ELR (cell line): ENCODE measurements at places on chromosomes 12 and 14.

DNA sequence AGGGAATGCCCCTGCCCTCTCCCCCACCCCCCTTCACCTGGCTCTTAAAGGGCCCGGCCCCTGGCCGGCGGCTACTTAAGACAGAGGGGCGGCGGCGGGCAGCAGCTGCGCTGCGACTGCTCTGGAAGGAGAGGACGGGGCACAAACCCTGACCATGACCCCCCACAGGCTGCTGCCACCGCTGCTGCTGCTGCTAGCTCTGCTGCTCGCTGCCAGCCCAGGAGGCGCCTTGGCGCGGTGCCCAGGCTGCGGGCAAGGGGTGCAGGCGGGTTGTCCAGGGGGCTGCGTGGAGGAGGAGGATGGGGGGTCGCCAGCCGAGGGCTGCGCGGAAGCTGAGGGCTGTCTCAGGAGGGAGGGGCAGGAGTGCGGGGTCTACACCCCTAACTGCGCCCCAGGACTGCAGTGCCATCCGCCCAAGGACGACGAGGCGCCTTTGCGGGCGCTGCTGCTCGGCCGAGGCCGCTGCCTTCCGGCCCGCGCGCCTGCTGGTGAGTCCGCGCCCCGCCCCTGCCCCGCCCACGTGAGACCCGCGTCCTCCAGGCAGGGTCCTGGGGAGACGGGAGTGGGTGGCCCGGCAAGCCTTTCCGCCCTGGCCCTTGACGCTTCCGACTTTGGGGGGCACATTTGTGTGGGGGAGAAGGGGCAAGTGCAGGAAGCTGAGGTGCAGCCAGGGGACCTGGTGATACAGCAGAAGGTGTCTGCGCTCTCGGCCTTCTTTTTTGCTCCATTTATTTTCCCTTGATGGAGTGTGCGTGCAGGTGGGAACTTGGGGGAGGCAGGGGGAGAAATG lies at the start of gene IGFBP6:
Gene IGFBP6, plus strand, starts transcription at position 104 of the 790 bp plus-strand sequence. Its CDS starts 51 bp downstream, at position 155.
- DNase-seq, result peak; percentile 79

DNA sequence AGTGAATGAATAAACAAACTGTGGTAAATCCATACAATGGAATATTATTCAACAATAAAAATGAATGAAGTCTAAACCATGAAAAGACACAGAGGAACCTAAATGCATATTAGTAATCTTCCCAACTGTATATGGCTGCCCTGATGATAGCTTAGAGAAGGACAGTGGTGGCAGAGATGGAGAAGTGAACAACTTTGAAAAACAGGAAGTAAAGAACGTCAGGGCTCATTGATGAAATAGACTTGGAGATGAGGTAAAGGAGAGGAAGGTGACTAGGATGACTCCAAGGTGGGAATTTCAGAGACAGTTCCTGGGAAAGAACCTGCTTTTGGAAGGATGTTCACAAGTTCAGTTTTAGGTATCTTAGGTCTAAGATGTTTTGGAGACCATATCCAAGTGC lies 36.3 kb upstream of the NT5DC3 start:
- DNase-seq, result no peak

DNA sequence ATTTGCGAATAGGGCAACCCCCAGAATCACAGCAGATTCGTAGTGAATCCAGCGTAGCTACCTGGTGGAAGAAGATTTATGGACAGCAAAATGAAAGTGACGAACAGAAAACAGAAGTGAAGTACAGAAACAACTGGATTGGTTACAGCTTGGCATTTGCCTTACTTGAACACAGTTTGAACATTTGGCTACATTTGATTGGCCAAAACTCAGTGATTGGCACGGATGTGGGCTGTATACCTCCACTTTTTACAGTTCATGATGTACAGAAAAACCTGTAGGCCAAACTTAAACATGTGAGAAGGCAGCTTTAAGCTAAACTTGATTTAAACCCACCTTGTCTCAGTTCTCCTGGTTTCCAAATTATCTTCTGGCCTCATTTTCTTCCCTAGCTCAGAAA lies 49.9 kb upstream of the AMN1 start:
- no peak for DNase-seq

GRCh38 chr12:109777544-109777943 lies 55.7 kb downstream of the TRPV4 start:
- peak; percentile 55 for DNase-seq

- DNase-seq, result no peak
Measured at GRCh38 chr12:53777936-53778644, 26.3 kb upstream of the CISTR start.

DNA sequence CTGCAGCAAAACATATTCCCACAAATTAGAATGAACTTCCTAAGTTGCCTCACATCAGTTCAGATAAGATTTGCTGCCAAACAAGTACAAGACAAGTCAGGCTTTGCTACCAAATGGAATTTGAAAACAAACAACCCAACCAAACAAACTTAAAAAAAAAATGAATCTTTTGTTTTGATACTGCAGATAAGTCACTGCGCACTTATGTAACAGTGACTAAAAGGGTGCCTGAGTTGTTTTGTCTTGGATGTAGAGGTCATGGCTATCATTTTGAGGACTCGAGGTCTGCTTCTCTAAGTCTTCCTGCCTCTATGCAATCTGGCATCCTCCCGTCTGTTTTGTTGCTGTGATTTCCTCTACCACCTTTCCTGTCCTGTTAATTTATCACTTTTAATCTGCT lies 11.1 kb upstream of the EPS8 start:
- DNase-seq, result no peak

- DNase-seq, result peak; percentile 12
Measured at GRCh38 chr12:79927772-79928474, 7.0 kb downstream of the PPP1R12A start.

DNA sequence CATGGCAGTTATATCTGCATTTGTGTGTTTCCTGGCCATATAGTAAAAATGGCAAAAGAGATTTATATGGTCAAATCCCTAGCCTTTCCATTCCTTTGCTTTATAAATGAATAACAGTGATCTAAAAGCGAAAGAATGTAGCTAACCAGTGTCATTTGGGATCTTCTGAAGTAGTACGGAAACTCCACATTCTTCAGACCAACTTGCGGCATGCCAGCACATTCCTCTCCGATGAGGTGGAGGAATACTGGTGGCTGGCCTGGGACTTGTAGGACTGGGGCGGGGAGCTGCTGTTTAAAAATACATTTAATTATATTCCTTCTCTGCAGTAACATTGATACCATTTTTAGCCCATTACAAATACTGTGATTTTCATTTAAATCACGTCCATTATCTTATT lies 85.3 kb downstream of the SAMD4A start:
- DNase-seq, result peak; percentile 100

DNA sequence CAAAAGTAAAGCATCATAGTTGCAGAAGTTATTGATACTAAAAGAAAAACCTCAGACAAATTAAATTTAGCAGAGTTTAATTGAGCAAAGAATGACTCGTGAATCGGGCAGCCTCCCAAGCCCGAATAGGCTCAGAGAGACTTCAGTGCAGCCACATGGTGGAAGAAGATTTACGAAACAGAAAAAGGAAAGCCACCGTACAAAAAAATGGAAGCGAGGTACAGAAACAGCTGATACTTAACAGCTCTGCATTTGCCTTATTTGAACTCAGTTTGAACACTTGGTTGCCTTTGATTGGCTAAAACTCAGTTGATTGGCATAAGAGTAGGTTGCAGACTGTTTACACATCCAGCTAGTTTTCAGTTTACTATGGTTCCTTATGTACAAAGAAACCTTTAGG lies 12.9 kb downstream of the TTC9 start:
- no peak for DNase-seq

- peak; percentile 65 for DNase-seq
Measured at GRCh38 chr12:69254046-69254445, 14.7 kb downstream of the CPSF6 start.

GRCh38 chr14:30450631-30451545 lies 108.1 kb upstream of the G2E3 start:
- no peak for DNase-seq

DNA sequence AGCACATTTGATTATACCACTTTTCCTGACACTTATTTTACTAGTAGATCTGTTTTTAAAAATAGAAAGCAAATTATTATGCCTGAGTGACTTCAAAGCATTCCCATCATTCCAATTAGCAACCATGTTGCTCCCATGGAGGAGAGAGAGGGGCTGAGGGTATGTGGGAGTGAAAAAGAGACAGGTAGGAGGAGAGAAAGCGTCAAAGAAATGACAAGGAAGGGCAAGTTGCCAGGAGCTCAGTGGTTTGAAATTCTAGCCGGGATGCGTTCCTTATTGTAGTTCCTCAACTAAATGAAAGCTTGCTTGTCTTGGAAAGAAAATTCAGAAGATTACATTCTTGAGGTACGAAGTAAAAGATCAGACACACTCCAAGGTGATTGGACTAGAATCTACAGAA lies 92.4 kb upstream of the PKP2 start:
- DNase-seq, result no peak

- no peak for DNase-seq
Measured at GRCh38 chr12:111261911-111262676, 106.8 kb downstream of the PHETA1 start.

GRCh38 chr12:25264862-25265261 lies 14.1 kb upstream of the KRAS start:
- no peak for DNase-seq

GRCh38 chr12:123602651-123603195 lies 824 bp downstream of the DDX55 start:
- DNase-seq, result peak; percentile 19

DNA sequence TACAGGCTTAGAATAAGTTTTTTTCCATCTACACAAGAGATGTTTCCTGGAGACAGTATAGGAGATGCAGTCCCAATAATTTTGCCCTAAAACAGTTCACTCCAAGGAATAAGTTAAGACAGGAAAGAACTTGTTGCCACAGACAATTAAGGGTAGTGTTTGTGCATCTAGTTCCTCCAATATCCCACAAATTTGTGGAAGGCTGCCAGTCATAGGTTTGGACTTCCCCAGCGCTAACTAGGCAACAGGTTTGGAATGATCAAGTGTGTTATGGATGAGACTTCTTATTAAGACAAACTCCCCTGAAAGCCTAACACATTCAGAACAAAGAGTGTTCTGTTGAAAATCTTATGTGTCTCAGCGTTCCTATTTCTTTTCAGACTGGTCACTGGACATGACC lies 611.0 kb downstream of the CCER1 start:
- no peak for DNase-seq

DNA sequence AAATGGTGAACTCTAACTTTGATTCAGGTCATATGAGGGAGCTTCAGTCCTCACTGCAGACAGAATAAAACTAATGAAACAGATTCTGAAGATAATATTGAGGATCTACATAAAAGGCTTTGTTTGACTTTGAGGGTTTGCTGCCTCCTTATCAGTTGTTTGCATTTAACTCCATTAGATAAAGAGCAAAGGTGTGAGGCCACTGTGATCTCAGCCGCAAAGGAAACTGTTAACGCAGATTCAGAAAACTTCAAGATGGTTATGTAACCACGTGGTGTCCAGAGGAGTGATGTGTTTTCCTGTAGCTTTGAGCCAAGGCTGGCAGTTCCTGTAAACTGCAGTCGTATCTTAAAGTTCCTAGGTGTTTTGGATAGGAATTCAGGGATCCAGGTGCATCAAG lies 67.8 kb downstream of the METTL25 start:
- no peak for DNase-seq

- DNase-seq, result peak; percentile 59
Measured at GRCh38 chr12:65962921-65963861, 138.9 kb downstream of the HMGA2 start.

GRCh38 chr12:27733052-27733656 lies 22.5 kb downstream of the MRPS35 start:
- DNase-seq, result peak; percentile 60

DNA sequence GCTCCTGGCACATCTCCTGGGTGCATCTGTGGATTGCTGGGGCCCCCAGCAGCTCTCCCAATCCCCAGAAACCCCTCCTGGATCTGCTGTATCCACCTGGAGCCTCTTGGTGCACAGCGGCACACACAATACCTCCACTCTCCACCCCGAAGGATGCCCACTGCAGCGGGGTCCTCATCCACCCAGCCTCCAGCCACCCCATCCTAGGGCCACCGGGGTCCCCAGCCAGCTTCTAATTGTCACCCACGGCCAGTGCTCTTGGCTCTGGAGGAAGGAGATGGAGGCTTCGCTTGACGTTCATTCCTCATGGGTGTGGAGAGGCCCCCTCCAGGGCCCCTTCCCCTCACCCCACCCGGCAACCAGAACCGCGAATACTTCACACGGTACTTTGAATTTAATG lies 31.6 kb upstream of the TMEM179 start:
- DNase-seq, result no peak

- peak; percentile 32 for DNase-seq
Measured at GRCh38 chr12:12977231-12977630, 22.8 kb downstream of the HEBP1 start.

- no peak for DNase-seq
Measured at GRCh38 chr12:76874027-76874426, 4.8 kb downstream of the CSRP2 start.

- DNase-seq, result no peak
Measured at GRCh38 chr12:125533434-125534029, 468.3 kb downstream of the AACS start.

DNA sequence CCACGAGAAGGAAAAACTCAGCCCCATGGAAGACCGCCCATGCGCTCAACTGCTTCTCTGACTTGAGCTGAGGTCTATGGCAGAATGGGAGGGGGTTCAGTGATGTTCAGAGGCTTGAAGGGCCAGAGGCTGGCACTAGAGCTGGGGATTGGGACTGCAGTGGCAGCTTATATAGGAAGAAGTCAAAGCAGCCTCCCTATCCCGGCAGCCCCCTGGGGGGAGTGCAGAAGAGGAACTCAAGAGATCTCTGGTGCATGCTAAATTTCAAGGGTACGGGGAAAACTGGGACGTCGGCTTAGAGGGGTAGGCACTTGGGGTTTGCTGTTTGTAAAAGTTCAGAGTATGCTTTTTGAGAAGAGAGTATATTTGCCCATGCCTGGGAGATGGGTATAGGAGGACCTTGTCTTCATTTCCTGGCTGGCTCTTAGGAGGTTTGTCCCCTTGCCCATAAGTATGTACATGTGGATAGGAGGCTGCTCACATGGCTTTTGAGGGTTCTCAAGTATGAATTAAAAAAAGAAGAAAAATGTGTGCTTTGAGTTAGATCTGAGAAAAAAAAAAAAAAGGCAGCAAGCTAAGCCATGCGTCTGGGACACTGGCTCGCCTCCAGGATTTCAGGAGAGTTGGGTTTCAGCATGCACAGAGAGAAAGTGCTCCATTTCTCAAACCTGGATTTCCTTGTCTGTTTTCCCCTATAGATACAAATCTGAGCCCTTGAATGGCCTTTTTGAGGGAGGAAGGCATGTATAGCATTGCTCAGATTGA lies 3.2 kb upstream of the MEG3 start:
- DNase-seq, result no peak

DNA sequence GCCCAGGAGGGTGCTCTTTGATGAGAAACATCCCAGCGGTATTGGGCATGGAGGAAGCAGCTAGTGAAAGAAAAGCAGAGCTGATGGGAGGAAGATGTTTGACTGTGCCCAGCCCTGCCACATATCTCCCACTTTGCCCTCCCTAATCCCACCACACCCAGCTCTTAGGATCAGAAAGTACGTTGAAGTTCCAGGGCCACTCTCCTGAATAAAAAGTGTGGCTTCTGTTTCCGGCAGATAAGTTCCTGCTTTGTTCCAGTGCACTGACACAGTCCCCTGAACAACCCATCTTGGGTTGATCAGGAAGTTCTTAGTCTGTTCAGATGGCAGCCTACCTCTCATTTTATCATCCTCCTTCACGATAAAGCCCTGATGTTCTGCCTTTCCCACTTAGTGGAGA lies 16.5 kb downstream of the TPCN1 start:
- no peak for DNase-seq

- DNase-seq, result peak; percentile 87
Measured at GRCh38 chr14:99745307-99745951, 47.8 kb upstream of the EML1 start.
